MCF 10A (cell line): ENCODE measurements at places on chromosomes 2 and 18.
A peak's percentile ranks its signal among the peaks of the same experiment; 100 is the strongest.

- no peak for DNase-seq
These were observed 194.9 kb downstream of the LRATD1 start for GRCh38 chr2:14827226-14828023.

GRCh38 chr18:67794521-67794920 is 278.0 kb upstream of the DSEL start:
- DNase-seq = no peak

GRCh38 chr2:147487286-147487977 is 357.4 kb upstream of the ACVR2A start:
- no peak for DNase-seq

GRCh38 chr2:88967844-88968243 is 276.4 kb downstream of the RPIA start:
- DNase-seq = peak; percentile 64

GRCh38 chr2:135773917-135774316 is 32.3 kb downstream of the UBXN4 start:
- no peak for DNase-seq

DNA sequence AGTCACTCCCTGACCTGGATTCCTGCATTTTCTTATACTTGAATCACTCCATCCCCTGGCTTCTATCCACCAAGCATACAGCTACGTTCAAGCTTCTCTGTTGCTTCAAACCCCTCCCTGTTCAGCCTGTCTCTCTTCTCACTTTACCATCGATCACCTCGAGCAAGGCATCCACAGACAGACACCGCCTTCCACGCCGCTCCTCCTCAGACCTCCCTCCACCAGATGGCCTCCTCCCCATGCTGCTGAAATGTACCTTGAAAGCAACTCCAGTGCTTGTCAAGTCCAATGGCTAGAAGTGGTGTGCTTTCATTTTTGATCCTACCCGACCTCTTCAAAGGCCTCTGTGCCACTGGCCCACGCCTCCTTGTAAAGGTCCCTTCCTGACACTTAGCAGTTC is 131.3 kb upstream of the ACAA2 start:
- no peak for DNase-seq

DNA sequence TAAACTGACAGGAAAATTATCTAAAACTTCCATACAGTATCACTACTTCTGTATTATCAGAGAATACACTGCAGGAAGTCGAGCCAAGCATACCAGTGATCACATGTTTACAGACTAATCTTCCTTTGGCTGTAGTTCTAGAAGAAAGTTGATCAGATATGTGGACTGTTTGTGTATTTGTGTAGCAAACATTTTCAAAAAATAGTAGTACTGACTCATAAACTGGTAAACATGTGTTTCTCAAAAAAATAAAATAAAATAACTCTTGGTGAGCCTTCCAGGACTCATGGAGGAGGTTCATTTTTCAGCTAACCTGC is 148.9 kb upstream of the SLC39A10 start:
- no peak for DNase-seq

DNA sequence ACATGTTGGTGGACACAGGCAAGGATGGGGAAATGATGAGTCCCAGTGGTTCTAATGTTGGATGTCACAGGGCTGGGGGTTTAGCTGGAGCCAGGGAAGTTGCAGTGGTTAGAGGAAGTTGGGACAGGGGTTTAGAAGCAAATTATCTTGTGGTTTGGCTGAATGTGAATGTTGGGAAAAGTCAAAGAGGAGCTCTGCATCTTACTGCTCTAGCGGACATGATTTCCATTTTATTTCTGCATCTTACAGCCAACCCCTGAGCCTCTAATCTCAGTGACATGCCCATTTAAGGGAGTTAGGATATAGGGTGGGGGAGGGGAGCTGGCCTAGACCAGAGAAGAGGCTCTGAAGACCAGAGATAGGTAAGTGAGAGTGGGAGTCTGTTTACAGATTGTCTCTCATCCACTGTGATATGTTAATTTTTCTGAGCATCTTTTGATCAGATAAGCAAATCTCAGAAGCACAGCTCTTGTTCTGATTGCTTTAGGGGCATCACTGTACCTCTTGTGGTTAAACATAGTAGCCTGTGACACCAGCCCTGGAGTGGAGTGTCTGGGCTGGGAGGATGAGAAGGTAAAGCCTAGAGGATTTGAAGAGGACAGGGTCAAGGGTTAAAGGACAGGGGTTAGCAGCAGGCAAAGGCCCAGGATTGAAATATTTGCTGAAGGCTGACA is 43.6 kb downstream of the SETBP1 start:
- DNase-seq = no peak

GRCh38 chr18:10266334-10266590 is 188.2 kb upstream of the APCDD1 start:
- DNase-seq = no peak

- DNase-seq = no peak
These were observed 53.9 kb upstream of the RAB27B start for GRCh38 chr18:54774423-54774822.

GRCh38 chr2:9114458-9114857 is 92.2 kb upstream of the ASAP2 start:
- DNase-seq = peak; percentile 31

DNA sequence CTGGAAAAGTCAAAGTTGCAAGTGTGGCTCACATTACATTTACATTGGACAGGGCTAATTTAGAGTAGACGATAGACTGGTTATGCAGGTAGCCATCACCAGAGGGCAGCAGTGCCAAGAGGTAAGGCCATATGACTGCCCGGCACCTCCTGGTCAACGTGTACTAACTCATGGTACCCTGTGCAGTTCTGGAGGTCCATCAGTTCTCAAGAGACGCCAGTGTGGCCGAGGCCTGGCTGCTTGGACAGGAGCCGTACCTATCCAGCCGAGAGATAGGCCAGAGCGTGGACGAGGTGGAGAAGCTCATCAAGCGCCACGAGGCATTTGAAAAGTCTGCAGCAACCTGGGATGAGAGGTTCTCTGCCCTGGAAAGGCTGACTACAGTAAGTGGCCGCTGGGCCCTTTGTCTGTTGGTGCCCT is 65.8 kb upstream of the EML6 start:
- DNase-seq = peak; percentile 67

DNA sequence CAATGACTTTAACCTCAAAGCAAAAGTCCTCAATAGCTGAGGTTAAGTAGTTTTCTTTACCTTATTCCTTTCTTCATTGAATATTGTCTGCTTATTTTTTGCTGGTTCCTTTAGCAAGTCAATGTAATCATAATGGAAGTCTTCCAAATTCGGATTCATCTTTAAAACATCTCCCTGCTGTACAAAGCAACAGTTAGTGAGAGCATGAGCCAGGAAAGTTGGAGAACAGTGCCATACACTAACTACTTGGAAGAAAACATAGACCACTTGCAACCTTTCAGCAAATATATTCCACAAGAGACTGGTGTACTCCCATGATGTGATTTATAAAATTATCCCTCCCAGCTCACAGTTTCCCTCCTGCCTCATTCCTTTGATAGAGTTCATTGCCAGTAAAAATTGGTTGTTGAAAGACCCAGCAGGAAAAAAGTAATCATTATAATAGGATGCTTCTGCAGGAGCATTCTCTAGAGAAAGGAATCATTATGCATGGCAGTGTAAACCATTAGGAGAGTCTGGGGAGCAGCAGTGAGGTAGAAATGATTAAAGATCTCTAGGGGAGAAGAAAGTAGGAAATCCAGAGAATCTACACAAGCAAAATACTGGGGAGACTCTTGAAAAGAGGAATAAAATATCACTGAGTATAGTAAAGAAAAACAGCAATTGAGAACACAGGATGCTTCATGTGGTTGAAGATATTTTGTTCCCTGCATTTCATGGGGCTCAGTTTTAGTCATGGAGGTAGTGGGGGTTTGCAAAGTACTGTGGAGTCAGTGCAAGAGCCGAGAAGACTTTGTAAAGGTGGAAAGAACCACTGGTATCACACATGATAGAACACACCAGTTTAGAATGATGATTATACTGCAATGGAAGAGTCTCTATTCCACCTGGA is 38.6 kb upstream of the TTN start:
- DNase-seq = no peak
